Endothelial cell of umbilical vein (primary cell): ENCODE measurements at places on chromosomes 16 and 17. TPM values are rescaled to one million over a fixed set of nuclear protein-coding genes. Genes with fewer than 3 reads are reported as not detected.

DNA sequence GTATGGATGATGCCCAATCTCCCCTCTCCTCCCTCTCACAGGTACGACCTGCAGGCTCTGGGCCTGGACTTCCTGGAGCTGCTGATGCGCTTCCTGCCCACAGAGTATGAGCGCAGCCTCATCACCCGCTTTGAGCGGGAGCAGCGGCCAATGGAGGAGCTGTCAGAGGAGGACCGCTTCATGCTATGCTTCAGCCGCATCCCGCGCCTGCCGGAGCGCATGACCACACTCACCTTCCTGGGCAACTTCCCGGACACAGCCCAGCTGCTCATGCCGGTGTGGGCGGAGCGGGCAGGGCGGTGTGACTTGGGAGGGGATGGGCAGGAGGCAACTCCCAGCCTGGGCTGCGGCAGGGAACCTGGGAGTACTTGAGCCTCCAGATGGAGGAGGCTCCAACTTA, 18.1 kb downstream of the SPATA32 start:
- no peak for DNase-seq
- no peak overlapping the region for H3K27ac ChIP-seq
- H3K27me3 ChIP-seq: peaks cover 12% of the 10 kb centered on the region
- H3K4me3 ChIP-seq: no peak overlapping the region
- peaks cover 8% of the 10 kb centered on the region for H3K4me1 ChIP-seq

GRCh38 chr17:360092-360750, 7.6 kb upstream of the RPH3AL start:
- H3K36me3 ChIP-seq: no peaks in the 10 kb centered on the region
- no peak overlapping the region for H3K4me3 ChIP-seq
- H3K27ac ChIP-seq: no peak overlapping the region

- no peak for DNase-seq
- no peak overlapping the region for H3K27ac ChIP-seq
- H3K4me1 ChIP-seq: peaks cover 14% of the 10 kb centered on the region
- no peaks in the 10 kb centered on the region for H3K36me3 ChIP-seq
- no peaks in the 10 kb centered on the region for H3K27me3 ChIP-seq
- no peak overlapping the region for H3K4me3 ChIP-seq
Observed at GRCh38 chr16:72928090-72928981, 119.6 kb downstream of the ZFHX3 start.

GRCh38 chr17:15197229-15197628, 67.9 kb downstream of the PMP22 start:
- DNase-seq: no peak
- H3K4me1 ChIP-seq: no peaks in the 10 kb centered on the region
- H3K36me3 ChIP-seq: no peaks in the 10 kb centered on the region
- no peaks in the 10 kb centered on the region for H3K27me3 ChIP-seq
- no peak overlapping the region for H3K27ac ChIP-seq

Gene CCL13
- not detected in 2 replicates for total RNA-seq

Gene NOXO1
- total RNA-seq: 0.60 TPM in 1 of 2 replicates, not detected in the other

Gene VPS4A
- total RNA-seq: 34.8 and 37.1 TPM in 2 replicates
